Aorta (tissue), 5 donors: ENCODE measurements at places on chromosomes 5 and 9.

GRCh38 chr9:68755752-68756151, 50.7 kb downstream of the PIP5K1B start:
- no peak for DNase-seq

DNA sequence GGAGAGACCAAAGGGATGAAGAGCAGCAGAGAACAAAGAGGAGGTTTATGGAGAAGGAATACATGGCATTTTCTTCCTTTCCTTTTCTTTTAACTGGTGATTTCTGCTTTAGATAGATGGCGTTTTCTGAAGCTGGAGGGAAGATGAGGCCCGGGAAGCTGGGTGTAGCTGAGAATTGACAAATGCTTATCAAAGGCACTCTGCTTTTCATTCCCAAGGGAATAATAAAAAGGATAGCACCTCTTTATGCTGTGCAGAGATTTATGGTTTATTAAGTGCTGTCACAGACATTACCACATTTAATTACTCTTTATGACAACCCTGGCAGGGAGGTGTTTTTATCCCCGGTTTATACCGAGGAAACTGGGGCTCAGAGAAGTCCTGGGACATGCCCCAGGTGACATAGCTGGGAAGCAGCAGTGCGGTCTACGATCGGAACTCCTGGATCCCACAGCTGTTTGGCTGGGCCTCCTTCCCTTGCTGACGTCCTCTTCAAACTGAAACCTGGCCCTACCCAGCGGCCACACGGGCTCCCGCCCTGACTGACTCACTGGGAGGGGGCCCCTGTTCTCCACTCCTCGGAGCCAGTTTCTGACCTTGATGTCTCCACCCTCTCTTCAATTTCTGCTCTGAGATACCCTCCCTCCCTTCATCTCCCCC, 8.2 kb upstream of the EPB41L4B start:
- peak; percentile 77 for DNase-seq

DNA sequence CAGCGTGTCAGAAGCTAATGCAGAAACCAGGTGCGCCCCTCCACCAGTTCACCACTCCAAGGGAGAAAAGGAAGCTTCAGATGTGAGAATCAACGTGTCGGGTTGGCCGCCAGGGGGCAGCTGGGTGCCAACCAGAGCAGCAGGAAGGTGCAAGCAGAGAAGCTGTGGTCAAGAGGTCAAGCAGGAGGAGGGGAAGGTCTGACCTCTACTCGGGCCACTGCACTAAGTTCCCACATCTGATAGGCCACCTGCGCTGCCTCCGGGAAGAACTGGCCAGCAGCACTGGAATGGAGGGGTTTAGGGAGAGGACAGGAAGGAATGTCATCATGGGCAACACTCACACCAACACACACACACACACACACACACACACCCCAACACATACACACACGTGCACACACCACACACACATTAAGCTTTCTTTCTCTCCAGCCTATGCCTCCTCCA, 31.4 kb downstream of the ANXA6 start:
- DNase-seq, result peak; percentile 87

DNA sequence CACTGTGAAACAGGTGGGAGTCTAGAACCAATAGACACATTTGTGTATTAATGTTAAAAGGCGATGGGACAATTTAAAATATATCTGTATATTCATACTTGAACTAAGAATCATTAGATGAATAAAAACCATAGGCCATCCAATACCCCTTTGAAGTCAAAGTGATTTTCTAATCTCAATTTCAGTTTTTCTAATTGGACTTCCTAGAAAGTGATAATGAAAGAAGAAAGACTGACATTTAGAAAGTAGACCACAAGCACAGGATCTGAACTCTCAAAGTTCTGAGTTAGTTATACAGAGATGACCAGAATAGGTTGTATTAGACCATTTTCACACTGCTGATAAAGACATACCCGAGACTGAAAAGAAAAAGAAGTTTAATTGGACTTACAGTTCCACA, 412.8 kb upstream of the PIK3R1 start:
- no peak for DNase-seq

DNA sequence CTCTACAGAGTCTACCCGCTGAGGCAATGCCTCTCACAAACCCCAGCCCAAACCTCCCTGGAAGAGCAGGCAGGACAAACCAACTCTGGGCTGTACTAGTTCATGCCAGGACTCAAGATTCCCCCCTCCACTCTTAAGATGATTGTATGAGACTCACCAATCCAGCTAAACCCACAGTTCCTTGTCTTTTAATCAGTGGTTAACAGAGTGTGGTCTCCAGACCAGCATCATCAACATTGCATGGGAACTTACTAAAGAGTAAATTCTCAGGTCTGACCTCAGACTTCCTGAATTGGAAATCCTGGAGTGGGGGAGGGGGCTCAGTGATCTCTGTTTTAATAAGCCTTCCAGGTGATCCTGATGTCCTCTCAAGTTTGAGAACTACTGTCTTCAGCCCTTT, 240.9 kb downstream of the GAS1 start:
- DNase-seq, result no peak

DNA sequence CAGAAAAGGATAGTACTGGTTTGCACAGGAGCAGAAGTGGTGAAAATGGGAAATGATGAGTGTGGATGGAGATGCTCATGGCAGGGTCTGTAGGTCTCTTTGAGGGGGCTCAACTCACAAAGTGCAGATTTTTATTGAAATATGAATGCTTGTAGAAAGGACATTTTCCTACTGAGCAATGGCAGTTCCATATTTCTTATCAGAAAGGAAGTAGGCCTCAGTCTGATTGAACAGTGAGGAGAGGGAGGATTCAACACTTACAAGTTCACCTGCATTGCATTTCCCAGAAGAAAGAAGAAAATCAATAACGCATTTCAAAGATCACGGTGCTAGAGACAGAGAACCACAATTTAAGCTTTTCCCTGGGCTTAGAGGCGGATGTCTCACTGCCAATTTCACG, 49.2 kb downstream of the ANXA2R start:
- no peak for DNase-seq

- DNase-seq, result peak; percentile 50
These were observed 215.5 kb downstream of the PDZD2 start for GRCh38 chr5:31854181-31855133.

DNA sequence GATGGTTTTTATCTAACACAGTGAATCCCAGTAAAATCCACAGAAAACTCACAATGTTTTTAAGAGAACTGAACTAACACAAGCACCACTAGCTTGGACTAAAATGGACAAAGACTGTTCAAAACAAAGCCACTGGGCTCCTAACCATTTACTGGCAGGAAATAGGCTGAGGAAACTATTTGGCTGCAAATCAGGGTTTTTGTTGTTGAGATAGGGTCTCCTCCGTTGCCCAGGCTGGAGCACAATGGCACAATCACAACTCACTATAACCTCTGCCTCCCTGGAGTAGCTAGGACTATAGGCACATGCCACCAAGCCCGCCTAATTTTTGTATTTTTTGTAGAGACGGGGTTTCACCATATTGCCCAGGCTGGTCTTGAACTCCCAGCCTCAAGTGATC, 99.7 kb downstream of the THBS4 start:
- no peak for DNase-seq

DNA sequence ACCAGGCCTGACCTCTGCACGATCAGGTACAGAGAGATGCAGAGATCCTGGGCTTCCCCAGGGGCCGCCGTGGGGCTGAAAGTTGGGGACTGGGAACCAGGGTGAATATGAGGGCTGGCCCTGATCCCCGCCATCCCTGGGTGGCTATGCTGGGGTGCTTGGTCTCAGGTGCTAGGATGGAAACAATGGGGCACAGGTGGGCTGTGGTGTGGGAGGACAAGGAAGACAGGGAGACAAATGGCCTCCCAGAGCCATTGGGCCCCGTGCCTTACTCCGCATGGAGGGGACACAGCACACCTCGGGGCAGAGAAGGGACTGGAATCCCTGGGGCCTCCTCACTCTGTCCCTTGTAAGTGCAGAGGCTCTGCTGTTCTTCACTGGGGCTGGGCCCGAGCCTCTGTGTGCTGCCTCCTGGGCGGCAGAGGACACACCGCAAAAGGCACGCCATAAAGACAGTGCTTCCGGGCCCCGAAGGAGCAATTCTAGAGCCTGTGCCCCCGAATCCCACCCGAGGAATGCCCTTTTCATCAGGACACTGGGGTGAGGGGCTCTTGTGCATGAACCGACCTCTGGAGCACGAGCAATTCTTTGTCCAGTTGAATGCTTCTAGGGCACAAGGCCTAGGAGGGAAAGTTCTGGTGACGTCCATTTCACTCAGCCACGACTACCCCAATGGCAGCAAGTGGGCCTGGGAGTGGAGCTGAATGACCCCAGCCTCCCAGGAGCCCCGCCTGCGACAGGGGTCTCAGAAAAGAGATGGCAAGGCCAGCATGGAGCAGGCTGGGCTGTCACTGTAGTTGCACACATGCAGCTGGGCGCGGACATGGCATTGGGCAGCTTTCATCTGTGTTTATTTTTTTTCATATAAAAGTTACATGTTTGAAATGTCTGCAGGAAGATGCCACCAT, 30.9 kb downstream of the PRRT1B start:
- no peak for DNase-seq

- no peak for DNase-seq
These were observed 4.8 kb downstream of the ARL10 start for GRCh38 chr5:176369934-176370711.

- no peak for DNase-seq
These were observed 131.1 kb upstream of the MPDZ start for GRCh38 chr9:13410566-13411031.
